ENCODE measurements at places on chromosomes 13 and 19.
A peak's percentile ranks its signal among the peaks of the same experiment; 100 is the strongest.

DNA sequence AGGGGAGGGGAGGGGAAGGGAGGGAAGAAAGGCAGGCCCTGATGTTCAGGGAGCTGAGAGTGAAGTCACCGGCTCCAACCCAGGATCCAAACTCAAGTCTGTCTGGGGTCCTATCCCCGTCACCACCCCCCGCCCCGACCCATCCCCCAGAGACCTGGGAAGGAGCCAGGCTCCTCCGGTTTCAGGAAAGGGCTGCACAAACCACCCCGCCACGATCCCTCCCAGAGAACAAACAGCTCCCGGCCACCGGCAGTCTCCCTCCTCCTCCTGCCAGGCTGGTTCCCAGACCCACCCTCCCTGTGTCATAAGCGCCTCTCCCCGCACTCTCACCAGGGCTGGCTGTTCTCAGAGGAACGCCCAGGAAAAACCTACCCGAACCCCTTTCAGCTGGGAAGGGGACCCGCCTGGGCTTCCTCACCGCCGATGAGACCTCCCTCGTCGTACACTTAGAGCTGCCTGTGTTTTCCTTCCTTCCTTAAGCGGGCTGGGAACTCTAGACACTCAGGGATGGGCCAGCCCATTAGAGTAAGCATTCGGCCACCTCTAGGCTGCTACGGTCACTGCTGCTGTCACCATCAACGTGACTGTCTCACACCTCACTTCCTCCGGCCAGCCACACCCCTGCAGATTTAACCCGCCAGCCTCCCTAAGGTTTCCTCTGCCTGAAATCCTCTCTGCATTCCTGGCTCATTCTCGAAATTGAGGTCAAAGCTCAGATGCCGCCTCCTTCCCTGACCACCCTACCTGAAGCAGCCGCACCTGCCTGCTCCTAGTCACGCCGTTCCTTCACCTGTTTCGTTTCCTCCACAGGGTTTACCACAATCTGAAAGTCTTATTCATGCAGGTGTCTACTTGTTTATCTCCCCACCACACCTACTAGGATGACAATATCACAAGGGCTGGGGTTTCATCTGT lies 6.3 kb upstream of the RDH13 start:
- no peak for DNase-seq

DNA sequence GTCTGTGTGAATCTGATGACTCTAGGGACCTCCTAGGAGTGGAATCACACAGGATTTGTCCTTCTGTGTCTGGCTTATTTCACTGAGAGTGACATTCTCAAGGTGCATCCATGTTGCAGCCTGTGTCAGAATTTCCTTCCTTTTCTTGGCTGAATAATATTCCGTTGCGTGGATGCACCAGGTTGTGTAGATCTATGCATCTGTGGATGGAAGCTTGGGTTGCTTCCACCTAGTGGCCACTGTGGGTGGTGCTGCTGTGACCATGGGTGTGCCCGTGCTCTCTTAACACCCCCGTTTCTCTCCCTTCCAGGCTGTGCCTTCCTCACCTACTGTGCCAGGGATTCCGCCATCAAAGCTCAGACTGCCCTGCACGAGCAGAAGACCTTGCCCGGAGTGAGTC lies 26.2 kb downstream of the CELF5 start:
- no peak for DNase-seq

- DNase-seq: no peak
Measured at GRCh38 chr19:8884416-8884815, 52.2 kb downstream of the MBD3L1 start.

GRCh38 chr13:43514311-43514710 lies 272.5 kb downstream of the ENOX1 start:
- no peak for DNase-seq

DNA sequence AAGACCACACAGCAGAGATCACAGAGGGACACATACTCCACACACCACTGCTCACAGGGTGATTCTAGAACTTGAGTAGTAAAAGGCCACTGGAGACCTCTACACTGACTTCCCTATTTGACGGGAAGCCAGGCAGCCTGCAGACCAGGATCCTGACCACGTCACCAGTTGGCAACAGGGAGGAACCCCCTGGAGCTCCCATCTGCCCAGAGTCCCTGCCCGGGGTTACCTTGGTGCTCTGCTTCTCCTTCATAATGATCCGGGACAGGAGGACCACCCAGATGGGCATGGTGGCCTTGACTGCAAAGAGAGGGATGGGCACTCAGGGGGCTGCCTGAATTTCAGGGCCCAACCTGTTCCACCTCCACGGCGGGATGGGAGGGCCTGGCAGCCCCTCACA lies 932 bp downstream of the SLC35E1 start:
- peak; percentile 47 for DNase-seq

DNA sequence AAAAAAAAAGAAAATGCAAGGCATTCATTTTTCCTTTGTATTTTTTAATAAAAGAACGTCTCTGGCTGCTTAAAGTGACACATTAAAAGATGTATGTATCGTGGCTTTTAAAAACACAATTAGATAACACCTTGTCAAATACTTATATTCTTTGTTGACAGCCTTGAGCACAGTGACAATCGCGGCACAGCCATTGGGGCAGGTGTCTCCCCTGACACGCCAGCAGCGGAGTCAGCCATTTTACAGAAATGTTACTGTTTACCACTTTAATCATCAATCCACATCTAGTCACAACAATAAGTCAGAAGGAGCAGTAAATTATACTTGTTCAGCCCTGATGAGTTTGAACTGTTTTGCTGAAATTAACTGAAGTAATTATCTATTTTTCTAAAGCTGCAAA lies 224.1 kb downstream of the ZNF536 start:
- DNase-seq: no peak

- no peak for DNase-seq
Measured at GRCh38 chr13:35198613-35199200, 256.6 kb downstream of the NBEA start.

GRCh38 chr13:80989747-80990146 lies 648.8 kb upstream of the SPRY2 start:
- DNase-seq: no peak

GRCh38 chr13:114099191-114099590 lies 33.2 kb downstream of the RASA3 start:
- DNase-seq: peak; percentile 98

DNA sequence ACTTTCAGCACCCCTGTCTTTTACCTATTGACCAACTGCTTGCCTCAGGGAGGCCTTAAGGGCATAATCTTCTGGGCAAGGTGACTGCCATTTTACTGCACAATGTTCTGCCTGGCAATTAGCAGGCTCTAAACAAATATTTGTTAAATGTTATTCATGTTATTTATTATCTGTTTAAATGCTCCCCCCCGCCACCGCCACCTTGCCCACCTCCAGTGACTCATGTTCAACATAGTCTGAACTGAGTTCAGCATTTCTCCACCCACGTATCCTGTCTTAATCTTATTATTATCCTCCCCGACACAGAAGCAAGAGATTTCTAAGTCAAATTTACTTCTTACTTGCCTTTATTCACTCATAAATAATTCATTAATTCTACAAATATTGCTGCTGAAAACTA lies 144.8 kb downstream of the LIG4 start:
- DNase-seq: no peak

DNA sequence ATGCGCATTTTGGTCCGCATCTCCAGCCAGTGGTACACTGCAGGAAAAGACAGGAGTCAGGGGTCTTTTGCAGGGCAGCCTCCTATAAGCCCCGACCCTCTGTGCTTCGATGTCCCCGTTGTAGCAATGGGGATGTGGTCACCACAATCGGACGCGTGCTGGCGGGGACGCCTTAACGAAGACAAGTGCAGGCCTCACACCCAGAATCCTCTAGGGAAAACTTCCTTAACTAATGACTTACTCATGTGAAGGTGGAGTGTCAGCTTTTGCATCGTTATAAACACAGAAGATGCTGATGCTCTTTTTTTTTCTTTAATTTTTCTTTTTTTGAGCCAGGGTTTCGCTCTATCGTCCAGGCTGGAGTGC lies 22.1 kb downstream of the VASP start:
- DNase-seq: no peak

GRCh38 chr19:8515317-8515716 lies 1.4 kb upstream of the ZNF414 start:
- DNase-seq: no peak

DNA sequence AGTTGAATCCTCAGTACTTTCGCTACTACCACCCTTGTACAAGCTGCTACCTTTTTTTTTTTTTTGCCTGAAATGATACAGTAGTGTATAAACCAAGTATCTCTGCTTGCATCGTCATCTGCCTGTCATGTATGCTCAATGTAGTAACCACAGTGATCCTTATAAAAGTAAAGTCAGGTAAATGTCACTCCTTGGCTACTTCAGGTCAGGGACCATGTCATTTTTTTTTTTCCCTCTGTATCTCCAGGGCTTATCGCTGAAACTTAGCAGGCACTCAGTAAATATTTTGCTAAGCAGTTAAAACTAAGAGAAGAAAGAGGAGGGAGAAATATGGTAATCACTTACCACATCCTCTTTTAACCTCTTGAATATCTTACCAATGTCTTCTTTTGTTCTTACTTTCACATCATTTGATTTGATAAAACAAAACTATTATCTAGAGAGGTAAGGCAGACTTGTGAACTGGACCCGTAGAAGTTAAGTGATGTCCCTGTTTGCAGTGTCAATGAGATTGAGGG lies 96.8 kb upstream of the KLF12 start:
- DNase-seq: no peak

Measured in RPMI7951 (cell line).